HTR-8/SVneo (cell line): ENCODE measurements at places on chromosomes 1 and 21.

DNA sequence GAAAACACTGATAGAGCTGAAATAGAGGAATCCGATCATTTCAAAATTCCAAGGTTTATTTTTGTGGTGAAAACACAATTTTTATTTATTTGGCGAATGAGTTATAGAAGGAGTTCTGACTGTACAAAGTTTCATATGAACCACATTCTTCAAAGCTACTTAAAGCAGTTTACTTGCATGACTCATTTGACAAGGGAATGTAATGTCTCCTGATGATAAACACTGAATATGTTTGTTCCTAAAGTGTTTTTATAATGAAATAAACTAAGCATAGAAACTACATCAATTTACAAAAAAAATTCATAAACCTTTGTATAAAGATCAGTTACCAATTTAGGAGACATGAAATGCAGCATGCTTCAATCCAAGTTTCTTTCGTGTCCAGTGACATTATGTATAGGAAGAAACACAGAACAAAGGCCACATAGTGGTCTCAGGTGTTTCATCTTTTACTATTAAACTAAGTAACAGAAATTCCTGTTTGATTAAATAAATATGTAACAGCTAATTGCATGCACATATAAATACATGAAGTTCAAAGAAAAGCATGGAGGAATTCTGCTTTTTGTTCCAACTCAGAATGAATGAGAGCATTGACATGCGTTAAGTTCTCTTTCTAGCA, 2.5 kb downstream of the PRKACB start:
- peak; percentile 14 for DNase-seq

GRCh38 chr1:236836157-236836556, 41.1 kb downstream of the MTR start:
- no peak for DNase-seq

DNA sequence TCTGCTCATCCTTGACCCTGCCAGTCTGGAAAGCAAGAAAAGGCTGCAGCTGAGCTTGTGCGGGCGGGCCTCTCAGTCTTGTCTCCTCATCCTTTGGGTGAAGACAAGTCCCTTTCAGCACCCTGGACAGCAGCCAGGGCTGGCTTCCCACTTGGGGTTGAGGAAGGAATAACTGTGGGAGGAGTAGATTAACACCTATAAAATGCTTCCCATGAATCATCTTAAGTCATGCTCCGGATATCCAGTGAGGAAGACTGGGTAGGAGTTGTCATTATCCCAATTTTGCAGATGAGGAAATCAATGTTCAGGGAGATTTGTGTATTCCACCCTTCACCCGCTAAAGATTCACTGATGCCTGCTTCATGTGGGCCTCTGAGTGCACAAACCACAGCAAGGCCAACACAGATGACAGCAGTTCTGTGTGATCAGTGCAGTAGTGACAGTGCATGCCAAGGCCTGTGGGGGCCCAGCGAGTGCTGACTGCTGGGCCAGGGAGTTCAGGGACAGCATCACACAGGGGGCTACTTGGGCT, 20.1 kb upstream of the COL16A1 start:
- peak; percentile 72 for DNase-seq

DNA sequence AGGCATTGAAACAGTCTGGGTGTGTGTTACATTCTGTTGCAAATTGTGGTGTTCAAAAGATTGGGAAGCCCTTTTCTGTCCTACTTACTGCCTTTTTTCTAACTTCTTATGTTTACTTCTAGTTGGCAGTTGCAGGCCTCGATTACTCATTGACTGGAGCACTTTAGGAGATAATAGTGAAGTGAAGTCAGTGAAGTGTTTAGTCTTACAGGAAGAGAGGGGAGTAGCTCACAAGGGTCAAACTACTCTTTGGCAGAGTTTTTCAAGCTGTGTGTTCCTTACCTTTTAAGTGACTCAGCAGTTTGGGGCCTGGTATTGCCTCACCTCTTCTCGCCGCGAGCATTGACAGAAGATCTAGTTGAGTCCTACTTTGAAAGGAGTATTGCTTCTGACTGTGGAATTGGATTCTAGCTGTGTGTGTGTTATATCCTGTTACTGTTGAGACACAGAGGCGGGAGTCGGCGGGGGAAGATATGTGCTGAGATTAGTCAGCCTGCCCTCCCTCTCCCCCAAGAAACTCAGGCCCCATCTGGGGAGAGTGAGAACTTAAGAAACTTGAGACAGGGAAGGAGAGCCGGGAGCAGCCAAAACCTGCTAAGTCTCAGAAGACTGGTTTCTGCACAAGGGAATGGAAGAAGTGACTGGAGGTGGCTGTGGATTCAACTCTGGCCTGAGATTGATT, 19.3 kb downstream of the AHCYL1 start:
- DNase-seq, result peak; percentile 66

GRCh38 chr1:55604749-55605148, 389.6 kb upstream of the USP24 start:
- no peak for DNase-seq

- no peak for DNase-seq
Observed at GRCh38 chr1:27863538-27863915, 8.8 kb upstream of the THEMIS2 start.

- no peak for DNase-seq
Observed at GRCh38 chr1:110616587-110616986, 10.4 kb upstream of the KCNA2 start.

DNA sequence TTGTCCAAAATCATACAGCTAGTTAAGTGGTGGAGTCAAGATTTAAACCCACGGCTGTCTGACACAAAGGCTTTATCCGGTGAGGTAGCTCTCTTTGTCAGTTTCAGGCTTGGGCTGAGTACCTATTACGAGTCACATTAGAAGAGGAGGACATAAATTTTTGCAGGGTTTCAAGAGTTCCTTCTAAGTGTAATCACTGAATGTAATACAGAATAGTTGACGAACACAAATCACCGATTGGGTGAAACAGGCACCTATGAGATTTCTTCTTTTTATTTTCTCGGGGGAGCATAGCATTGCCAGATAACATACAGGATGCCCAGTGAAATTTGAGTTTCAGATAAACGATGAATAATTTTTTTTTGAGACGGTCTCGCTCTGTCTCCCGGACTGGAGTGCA, 847 bp downstream of the PSMD4 start:
- DNase-seq, result no peak

- no peak for DNase-seq
Observed at GRCh38 chr1:198977909-198978308, 339.1 kb downstream of the PTPRC start.

- no peak for DNase-seq
Observed at GRCh38 chr1:217929213-217929885, 298.2 kb downstream of the SPATA17 start.

DNA sequence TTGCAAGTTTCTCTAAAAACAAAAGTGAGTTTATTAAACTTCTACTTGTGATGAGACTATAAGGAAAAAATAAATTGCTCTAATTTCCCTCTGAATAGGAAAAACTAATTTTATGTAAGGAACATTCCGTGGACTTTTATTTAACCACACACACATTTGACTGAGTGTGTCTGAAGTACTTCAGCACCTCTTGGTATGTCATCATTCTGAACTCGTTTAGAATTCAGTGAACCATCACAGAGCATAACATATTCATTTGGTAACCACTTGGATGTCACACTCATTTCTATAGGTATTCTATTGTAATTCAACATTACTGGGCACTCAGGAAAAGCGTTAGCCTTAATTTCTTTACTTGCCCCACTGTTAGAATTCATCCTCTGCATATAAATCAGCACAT, 79.1 kb downstream of the RGS21 start:
- no peak for DNase-seq

- no peak for DNase-seq
Observed at GRCh38 chr21:38444691-38445090, 53.6 kb downstream of the ERG start.

DNA sequence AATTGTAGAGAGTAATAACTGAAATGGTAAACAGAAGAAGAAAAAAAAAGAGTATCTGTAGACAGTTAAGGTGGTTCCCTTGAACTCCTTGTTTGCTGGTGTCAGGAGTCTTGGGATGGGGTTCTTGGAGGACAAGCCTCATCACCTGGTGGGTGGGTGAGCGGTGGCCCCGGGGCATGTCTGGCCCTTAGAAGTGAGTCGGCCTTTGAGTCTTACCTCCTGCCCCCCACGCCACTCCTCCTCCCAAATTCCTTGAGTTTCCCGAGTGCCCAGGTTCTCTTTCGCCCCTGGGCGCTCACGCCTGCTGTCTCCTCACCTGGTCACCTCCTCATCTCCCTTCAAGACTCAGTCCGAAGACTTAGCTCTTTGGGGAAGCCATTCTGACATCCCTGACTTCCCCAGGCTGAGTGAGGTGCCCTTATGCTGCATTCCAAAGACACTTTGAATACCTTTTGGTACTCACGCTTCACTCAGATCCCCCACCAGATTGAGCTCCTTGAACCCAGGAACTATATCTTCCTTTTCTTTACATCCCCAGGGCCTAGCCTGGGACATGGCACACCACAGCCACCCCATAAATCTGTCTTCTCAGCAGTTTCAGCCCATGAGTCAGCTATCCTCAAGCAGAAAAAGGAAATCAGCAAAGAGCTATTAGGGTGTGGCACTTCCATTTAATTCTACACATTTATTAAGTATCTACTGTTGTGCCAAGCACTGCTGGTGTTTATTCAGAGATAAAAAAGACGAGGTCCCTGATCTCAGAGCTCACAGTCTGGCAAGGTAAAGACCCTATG, 13.5 kb upstream of the IKBKE start:
- DNase-seq, result peak; percentile 61

GRCh38 chr1:12542138-12542465, 75.9 kb downstream of the DHRS3 start:
- no peak for DNase-seq

DNA sequence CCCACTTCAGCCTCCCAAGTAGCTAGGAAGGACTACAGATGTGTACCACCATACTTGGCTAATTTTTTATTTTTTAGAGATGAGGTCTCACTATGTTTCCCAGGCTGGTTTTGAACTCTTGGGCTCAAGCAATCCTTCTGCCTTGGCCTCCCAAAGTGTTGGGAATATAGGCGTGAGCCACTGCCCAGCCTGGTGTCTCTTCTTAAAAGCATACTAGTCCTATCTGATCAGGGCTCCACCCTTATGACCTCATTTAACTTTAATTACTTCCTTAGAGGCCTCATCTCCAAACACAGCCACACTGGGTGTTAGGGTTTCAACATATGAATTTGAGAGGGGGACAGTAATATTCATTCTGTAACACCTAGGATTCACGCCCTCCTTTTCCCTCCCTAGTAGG, 130.9 kb downstream of the GLIS1 start:
- DNase-seq, result no peak

GRCh38 chr1:110674337-110675059, at the start of gene KCNA3:
KCNA3 (minus strand) TSS chr1:110674940; CDS start chr1:110674809, 131 bp downstream.
- DNase-seq, result no peak

DNA sequence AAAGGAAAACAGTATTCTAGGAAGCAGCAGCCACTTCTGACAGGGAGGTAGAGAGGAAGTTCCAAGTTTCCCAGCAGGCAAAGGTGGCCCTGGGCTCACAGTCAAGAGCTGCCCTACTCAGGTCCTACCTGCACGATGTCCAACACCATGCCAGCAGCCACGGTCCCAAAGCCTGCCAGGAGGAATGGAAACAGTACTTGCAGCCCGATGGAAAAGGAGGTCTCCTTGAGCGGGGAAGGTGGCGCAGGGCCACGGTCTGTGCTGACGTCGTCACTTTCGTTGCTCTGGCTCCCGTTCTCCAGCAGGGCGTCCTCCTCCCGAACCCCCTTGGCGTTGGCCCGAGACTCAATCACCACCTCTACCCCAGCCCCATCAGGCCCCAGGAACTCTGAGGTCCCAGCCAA, 3.1 kb downstream of the SLC41A1 start:
- no peak for DNase-seq

- no peak for DNase-seq
Observed at GRCh38 chr21:16837321-16837720, 675.5 kb upstream of the CXADR start.

GRCh38 chr1:101506541-101507164, 269.8 kb downstream of the S1PR1 start:
- DNase-seq, result peak; percentile 6

- no peak for DNase-seq
Observed at GRCh38 chr1:115283681-115284146, 54.3 kb downstream of the NGF start.

- DNase-seq, result no peak
Observed at GRCh38 chr1:7171168-7171567, 385.9 kb downstream of the CAMTA1 start.

DNA sequence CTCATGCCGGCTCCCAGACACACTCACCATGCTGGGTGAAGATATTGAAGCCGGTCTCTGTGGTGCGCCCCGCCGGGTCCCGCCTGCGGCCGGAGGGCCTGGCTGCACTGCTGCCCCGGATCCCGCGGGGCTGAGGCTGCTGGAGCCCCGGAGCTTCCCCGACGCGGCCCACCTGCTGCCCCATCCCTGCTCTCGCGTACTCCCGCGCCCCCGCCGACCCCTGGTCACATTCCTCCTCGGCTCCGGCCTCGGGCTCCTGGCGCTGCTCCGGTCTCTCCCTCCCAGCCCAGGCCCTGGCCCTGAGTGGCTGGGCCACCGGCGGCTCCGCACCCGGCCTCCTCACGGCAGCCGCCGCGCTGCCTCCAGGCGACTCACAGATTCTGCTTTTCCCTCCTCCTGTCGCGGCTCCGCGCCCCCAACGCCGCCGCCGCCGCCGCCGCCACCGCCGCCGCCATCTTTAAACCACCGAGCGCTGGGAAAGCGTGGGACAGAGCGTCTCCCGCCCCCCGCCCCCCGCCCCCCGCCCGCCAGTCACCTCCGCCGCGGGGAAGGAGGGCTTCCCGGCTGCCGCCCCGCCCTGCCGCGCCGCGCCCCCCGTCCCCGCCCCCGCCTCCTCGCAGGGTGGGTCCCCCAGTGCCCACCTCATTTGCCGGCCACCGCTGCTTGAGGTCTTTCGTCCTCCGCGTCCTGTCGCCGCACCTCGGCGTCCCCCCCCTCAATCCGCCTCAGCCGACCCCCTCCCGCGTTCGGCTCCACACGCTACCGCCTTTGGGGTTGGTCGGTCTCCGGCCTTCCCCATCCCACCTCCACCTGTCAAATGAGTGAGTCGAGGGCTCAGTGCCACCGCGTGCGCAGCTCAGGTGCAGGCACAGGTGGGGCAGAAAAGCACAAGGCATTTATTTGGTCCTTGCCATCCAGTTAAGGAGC, at the start of gene ABL2:
TSS of gene ABL2 (minus strand) at position 464 of the 927 bp plus-strand sequence. CDS start at position 184, 280 bp downstream.
- DNase-seq, result peak; percentile 81
